ENCODE measurements at places on chromosomes 12 and 14. TPM values are rescaled to one million over a fixed set of nuclear protein-coding genes. Genes with fewer than 3 reads are reported as not detected.

FOXN4 gene
- not detected for total RNA-seq

POU6F1 gene
- total RNA-seq: 2.2 TPM

TMEM132D gene
- total RNA-seq: not detected

ADAM21 gene
- total RNA-seq: under 0.01 TPM

GPD1 gene
- not detected for total RNA-seq

SERPINA12 gene
- total RNA-seq: not detected

FIGNL2 gene
- total RNA-seq: 0.43 TPM

NUAK1 gene
- total RNA-seq: 72.8 TPM

CLEC1A gene
- 15.8 TPM for total RNA-seq

GALNT16 gene
- not detected for total RNA-seq

TSPAN8 gene
- total RNA-seq: not detected

CLEC4D gene
- not detected for total RNA-seq

IPO8 gene
- total RNA-seq: 50.5 TPM

TEDC1 gene
- total RNA-seq: 4.1 TPM

DDIT3 gene
- total RNA-seq: 9.4 TPM

PLD4 gene
- not detected for total RNA-seq

TCL1B gene
- not detected for total RNA-seq

MAPK1IP1L gene
- 15.5 TPM for total RNA-seq

BICD1 gene
- 18.7 TPM for total RNA-seq

OAS3 gene
- total RNA-seq: 2.5 TPM

DCAF5 gene
- 12.7 TPM for total RNA-seq

PAH gene
- total RNA-seq: not detected

LIN7A gene
- 0.22 TPM for total RNA-seq

SERPINA4 gene
- total RNA-seq: not detected

IL31 gene
- total RNA-seq: not detected

GPR162 gene
- total RNA-seq: 0.09 TPM

PLCZ1 gene
- total RNA-seq: not detected

PTCSC3 gene
- total RNA-seq: not detected

REC8 gene
- 0.87 TPM for total RNA-seq

FLRT2 gene
- 100 TPM for total RNA-seq

TULP3 gene
- total RNA-seq: 19.3 TPM

GLTP gene
- total RNA-seq: 46.8 TPM

SLC2A13 gene
- total RNA-seq: 7.9 TPM

CATSPERB gene
- total RNA-seq: 0.76 TPM

LRP1-AS gene
- not detected for total RNA-seq

CCDC77 gene
- 7.4 TPM for total RNA-seq

FOXN3 gene
- total RNA-seq: 17.6 TPM

SCNN1A gene
- total RNA-seq: 0.43 TPM

USP44 gene
- total RNA-seq: 3.3 TPM

Data from dermis lymphatic vessel endothelial cell (primary cell).